Prostate gland (tissue), 2 donors: ENCODE measurements at places on chromosomes 16 and 17.
A peak's percentile ranks its signal among the peaks of the same experiment; 100 is the strongest.

DNA sequence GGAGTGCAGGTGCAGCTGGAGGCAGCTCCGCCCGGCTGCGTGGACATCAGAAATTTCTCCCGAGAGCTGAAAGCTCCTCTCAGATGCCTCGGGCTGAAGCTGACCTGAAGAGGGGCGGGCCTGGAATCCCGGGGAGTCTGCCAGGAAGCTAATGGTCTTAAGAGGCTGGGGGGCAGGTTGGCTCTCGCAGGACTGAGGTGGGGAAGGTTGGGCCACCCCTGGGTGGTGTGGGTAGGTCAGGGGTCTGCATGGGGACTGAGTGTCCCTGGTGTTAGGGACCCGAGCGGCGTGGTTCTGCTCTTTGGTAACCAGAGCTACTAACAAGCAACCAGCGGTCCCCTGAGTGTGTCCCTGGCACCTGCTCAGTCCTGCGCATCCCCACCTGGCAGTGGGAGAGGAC is 3.5 kb downstream of the CHMP6 start:
- DNase-seq, result no peak

DNA sequence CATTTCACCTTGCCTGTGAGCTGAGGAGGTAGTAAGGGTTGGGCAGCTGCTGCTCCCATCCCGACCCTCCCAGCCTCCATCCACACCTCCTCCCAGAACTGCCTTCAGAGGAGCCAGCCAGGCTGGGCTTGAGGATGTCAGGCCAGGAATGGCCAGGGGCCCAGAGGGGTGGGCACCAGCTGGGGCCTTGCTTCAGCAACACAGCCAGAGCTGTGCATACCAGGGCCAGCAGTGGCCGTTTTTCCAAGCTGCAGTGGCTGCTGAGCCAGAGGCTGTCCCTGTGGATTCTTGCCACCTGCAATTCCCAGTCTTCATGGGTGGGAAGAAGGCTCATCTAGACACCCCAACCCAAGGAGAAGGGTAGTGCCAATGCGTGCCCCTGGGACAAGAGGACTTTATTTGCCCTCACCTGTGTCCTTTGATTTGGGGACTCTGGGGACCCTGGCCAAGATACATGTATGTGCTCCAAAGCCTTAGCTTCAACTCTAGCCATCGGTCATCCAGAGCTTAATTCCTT is 153.4 kb upstream of the SDK2 start:
- DNase-seq, result no peak

DNA sequence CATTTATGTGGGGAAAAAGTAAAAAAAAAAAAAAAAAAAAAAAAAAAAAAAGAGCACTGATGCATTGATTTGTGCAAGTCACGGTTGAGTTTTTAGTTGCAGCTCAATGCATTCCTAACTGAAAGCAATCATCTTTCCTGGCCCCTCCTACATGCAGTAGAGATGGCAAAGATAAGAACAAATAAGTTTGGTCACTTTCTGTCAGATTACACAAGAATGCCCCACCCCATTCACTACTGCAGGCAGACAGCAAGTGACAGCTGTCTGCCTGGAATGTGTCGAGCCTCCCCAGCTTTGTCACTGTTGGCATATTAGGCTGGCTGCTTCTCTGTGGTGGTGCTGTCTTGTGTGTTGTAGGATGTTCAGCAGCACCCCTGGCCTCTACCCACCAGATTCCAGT is 243.5 kb downstream of the FOXL1 start:
- no peak for DNase-seq

GRCh38 chr16:2895813-2896212 is 12.8 kb downstream of the FLYWCH2 start:
- no peak for DNase-seq

GRCh38 chr16:82639666-82640336 is 13.0 kb downstream of the CDH13 start:
- no peak for DNase-seq

GRCh38 chr17:82372249-82373071 is 895 bp downstream of the UTS2R start:
- DNase-seq, result no peak

DNA sequence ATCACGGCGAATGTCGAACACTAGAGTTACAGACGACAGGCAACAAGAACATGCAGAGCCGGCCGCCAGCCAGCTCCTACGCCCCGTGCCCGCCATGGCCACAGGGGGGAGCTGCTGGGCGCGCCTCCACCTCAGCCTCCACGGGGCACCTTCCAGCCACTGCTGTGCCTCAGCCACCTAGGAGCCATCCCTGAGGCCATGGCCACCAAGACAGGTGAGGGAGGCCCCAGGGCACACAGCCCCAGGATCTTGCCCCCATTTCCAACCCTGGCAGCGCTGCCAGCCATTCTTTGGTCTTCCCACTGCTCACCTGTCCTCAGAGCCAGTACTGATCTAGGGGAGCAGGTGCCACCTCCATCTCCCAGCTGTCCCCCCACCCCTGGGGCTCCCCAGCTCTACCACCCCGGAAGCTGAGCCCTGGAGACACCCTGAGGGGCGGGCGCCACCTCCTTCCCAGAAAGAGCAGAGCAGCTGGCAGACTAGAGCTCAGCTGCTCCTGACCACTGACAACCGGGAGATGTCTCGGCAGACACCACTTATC is 11.8 kb downstream of the GNPTG start:
- peak; percentile 51 for DNase-seq
